Activated CD4-positive, alpha-beta T cell treated with anti-CD3 and anti-CD28 coated beads for 4 hours (primary cell): ENCODE measurements at places on chromosomes 11 and 22.

- DNase-seq: no peak
Observed at GRCh38 chr11:16114978-16115871, 241.1 kb downstream of the SOX6 start.

- DNase-seq: no peak
Observed at GRCh38 chr11:69560141-69560790, 78.8 kb downstream of the LINC01488 start.

GRCh38 chr11:118933486-118933885 is 7.8 kb upstream of the BCL9L start:
- no peak for DNase-seq

GRCh38 chr22:41047801-41048211 is 44.6 kb upstream of the EP300 start:
- DNase-seq: no peak

DNA sequence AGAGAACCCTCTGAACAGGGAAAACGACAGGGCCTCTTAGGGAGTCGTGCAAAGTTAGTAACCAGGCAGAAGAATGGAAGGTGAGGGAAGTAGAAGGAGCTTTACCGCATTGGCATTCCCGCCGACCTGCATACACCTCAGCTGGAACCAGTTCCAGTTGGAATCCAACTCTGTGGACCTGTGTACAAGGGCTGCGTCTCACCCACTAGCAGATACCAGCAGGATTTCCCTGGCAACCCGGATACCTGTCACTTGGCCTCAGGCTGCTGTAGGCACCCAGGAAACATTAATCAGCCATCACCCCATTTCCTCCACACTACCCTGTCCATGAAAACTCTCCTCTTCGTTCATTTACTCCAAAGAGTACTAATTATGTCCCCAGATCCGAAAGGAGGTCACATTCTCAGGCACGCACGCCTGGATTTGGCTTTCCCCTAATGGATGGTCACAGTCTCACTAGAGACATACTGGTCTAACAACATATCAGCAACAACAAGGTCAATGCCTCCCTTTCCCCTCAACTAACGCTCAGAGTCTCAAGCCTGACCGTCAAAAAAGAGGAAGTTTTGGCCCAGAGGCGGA is 842 bp downstream of the ARFGAP2 start:
- DNase-seq: no peak

DNA sequence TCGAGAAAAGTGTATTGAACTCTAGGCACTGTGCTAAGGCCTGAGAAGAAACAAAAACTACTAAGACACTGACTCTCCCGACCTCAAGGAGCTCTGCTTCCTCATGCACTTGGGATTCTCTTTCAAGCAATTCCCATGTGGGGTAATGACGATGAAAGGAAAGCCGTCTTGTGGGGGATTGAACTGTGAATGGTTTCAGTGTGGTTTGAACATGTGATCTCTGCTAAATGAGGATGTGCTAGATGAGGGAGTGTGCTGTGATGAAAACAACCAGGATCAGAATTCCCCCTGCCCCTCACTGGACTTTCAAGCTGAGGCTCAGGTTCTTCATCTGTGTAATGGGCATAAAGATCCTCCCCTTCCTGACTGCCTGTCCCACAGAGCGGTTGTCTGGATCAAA is 74.9 kb downstream of the DEPDC5 start:
- DNase-seq: no peak

DNA sequence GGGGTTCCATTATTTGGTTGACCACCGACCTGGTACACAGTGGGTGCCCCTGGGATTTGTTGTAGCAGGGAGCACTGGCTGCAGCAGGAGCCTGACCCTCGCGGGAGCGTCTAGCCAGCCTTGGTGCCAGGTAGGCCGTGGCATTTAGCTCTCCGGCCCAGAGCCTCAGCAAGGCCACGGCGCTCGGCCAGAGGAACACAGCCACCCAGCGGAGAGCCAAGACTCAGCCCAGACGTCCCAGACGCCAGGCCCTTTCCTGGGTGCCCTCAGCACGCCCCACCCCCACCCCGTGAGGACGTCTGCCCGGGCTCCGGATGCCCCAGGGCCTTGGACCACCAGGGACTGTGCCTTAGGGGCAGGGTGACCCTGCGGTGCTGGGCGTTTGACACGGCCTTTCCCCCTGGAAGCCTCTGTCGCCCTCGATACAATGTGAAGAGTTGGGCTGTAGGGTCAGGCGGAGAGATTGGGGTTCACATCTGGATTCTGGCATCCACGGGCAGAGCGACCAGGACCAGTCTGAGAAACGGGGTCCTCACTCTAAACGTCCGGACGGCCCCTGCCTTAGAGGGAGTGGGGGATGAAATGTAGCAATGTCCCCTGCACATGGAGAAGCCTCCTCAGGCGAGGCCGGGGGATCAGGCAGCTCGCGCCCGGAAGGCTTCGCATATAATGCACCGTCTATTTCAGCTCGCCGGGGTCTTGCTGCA is 99.2 kb upstream of the FGF3 start:
- DNase-seq: no peak

GRCh38 chr11:12693479-12694182 is 19.4 kb downstream of the TEAD1 start:
- DNase-seq: no peak

GRCh38 chr11:120376547-120377182 is 40.5 kb downstream of the ARHGEF12 start:
- no peak for DNase-seq

DNA sequence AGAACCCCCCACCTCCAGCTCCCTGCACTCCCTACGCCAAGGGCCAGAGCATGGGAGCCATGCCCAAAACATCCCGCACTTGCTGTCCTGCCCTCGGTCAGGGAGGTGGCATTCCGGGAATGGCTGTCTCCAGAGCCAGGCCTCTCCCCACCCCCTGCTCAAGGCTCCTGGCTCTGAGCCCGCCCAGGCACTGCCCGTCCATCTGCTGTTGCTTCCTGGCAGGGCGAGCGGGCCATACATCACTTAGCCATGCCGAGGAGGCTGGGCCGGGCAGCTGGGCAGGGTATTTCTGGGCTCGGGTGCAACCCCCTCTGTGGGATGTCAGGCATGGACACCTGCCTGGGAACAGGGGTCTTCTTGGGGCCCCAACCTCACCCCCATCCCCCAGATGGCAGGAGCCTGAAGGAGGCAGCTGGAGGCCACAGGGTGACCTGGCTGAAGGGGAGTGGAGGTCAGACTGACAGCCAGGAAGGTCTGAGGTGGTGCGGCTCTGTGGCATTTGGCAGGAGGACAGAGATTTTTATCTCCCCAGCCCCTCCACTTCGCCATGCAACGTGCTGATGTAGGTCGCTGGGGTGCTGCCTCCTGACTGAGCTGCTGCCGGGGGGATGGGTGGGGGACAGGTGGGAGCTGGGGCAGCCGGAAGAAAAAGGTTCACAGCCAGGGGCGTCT is 8.7 kb upstream of the CABP7 start:
- DNase-seq: no peak

DNA sequence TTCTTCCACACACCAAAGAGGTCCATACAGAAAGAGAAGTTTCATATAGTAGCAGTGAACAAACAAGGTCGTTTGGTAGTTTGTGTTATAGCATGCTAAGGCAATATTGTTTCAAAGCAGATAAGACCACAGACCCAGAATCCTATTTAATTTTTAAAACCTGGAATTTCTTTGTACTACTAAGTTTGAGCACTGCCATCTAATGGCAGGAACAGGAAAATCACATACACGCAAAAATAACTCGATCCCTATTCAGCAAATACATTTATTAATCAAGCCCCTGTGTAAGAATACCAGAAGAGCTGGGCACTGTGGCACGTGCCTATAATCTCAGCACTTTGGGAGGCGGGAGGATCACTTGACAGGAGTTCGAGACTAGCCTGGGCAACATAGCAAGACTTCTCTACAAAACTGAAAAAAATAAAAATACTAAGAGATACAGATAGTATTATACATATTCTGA is 2.9 kb upstream of the BTBD10 start:
- DNase-seq: no peak

GRCh38 chr11:71575723-71576424 is 6.8 kb downstream of the KRTAP5-11 start:
- no peak for DNase-seq

DNA sequence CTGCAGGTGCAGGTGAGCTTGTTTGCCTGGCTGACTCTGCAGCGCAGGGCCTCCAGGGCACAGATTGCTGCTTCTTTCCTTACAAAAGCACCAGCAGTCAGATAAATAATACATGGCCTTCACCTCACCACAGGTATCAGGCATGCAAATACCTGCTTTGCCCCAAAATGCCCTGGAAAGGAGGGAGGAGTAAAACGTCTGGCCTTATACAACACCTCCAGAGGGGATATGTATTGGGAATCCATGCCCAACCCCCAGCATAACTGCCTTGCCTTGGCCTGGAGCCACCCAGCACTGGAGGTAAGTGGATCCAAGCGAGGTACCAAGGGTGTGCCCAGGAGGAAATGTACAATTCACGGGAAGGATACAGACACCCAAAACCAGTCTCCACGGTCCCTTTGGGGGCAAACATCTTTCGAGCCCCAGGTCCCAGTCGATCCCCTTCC is 860 bp downstream of the TMEM184B start:
- DNase-seq: no peak

GRCh38 chr11:101458161-101458560 is 125.6 kb downstream of the TRPC6 start:
- DNase-seq: no peak

- DNase-seq: no peak
Observed at GRCh38 chr11:63289658-63290057, 46.3 kb upstream of the SLC22A25 start.

DNA sequence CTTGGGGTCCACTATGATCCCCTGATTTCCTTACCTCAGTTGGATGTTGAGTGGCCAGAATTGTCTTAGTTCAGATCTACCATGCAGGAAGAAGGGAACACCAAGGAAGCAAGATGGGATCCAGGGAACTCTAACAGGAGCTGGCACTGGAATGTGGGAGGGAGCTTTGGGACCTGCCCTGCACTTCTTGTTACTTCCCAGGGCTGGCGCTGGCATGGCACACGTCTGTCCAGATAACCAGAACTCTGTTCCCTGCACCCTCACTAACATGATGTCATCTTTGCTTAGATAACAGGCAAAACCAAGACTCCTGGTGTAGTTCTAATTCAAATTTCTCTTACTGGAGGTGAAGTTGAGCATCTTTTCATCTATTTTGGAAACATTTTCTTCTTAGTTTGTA is 550.0 kb downstream of the MN1 start:
- no peak for DNase-seq

DNA sequence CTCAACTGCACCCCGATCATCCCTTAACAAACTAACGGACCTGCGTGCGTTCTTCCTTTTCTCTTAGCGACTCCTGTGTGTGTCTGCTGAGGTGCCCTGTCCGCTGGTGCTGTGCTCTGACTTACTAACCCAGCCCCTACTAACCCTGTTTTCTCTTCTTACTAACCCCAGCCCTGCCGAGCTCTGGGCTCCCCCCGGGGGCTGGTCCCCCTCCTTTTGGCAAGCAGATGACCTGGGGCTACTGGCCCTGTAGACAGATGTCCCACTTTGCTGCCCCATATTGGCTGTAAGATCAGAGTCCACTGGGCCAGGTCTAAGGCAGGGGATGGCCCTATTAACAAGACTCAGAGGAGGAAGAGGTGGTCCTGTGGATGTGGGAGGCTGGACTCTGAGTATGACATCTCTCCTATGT is 14.7 kb downstream of the MIAT start:
- no peak for DNase-seq

- DNase-seq: no peak
Observed at GRCh38 chr22:43281394-43281793, 61.8 kb downstream of the SCUBE1 start.

DNA sequence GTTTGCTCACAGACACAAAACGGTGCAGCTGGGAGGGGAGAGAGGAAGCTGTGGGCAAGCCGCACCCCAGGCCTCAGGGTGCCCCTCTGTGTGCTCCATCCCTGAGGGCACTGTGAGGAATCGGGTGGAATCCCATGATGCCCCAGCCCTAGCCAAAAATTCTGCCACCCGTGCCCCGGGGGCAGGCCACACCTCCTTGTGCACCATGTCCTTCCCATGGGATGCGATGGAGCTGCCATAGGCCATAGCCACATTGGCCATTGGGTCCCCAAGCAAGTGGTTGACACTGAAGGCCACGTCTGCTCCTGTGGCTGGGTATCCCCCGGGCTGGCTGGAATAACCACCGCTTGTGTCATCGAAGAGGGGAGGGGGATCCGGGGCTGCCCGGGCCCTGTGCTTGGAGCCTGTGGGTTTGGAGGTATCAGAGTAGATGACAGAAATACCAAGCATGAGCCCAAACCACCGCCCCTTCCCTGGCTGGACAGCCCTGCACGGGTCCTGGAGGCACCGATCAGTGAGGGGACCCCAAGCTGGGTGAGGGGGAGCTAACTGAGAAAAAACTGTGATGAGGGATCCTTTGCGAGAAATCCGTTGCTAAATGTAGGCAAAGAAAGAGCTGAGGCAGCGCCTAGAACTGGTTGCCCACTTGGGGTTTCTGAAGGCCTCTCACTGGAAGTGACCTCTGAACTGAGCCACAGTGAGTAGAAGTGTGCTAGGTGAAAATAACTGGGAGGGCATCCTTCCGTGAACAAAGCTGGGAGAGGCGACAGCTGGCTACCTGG is 863 bp downstream of the YIF1A start:
- DNase-seq: no peak

DNA sequence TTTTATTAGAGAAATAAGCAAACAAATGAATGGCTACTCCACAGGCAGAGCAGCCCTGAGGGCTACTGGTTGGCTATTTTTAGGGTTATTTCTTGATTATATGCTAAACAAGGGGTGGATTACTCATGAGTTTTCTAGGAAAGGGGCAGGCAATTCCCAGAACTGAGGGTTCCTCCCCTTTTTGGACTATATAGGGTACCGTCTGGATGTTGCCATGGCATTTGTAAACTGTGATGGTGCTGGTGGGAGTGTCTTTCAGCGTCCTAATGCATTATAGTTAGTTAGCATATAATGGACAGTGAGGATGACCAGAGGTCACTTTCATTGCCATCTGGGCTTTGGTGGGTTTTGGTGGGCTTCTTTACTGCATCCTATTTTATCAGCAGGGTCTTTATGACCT is 19.2 kb downstream of the SLC22A6 start:
- DNase-seq: no peak

- DNase-seq: no peak
Observed at GRCh38 chr11:64741375-64742086, 2.4 kb downstream of the RASGRP2 start.

- DNase-seq: no peak
Observed at GRCh38 chr11:10751581-10751940, 515 bp downstream of the CTR9 start.

DNA sequence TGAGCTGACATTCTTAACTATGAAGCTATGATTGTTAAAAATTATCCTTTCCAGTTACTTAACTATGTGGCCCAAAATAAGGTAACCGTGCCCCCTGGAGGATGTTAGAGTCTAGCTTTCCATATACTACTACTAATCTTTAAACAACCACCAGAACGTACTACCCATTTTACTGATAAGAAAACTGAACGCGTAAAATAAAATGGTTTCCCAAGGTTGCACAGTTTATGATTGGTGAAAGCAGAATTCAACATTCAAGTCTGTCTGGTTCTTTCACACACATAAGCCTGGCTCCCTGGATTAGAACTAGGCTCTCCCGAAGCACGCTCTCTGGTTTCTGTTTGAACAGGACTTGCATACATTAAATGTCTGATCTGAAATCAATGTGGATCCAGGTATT is 437.8 kb upstream of the CCDC90B start:
- DNase-seq: no peak
